Activated T-cell treated with anti-CD3 and anti-CD28 coated beads, Interleukin-2, amount 50 U/mL, for 24 hours (primary cell): ENCODE measurements at places on chromosomes 16 and 17.

- DNase-seq, result peak; percentile 76
Observed at GRCh38 chr17:78127239-78127887, 1.2 kb downstream of the TMC6 start.

DNA sequence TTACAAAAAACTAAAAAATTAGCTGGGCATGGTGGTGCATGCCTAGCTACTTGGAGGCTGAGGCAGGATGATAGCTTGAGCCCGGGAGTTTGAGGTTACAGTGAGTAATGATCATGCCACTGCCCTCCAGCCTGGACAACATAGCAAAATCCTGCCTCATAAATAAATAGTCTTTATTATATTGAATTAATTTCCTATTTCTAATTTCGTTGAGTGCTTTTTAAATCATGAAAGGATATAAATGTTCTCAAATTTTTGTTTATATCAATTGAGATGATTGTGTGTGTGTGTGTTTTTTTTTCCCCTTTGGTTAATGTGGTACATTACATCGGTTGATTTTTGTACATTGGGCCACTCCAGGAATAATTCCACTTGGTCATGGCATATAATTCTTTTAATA lies 32.0 kb upstream of the AQP8 start:
- DNase-seq, result no peak

- DNase-seq, result no peak
Observed at GRCh38 chr16:11684231-11685025, 16.2 kb downstream of the SNN start.

- no peak for DNase-seq
Observed at GRCh38 chr17:58245428-58246103, 7.2 kb downstream of the LPO start.
